ENCODE measurements at places on chromosomes 11 and 22. TPM values are rescaled to one million over a fixed set of nuclear protein-coding genes. Genes with fewer than 3 reads are reported as not detected.

GRCh38 chr11:96012086-96012824, 88.3 kb upstream of the MTMR2 start:
- DNase-seq, result peak; percentile 99

DNA sequence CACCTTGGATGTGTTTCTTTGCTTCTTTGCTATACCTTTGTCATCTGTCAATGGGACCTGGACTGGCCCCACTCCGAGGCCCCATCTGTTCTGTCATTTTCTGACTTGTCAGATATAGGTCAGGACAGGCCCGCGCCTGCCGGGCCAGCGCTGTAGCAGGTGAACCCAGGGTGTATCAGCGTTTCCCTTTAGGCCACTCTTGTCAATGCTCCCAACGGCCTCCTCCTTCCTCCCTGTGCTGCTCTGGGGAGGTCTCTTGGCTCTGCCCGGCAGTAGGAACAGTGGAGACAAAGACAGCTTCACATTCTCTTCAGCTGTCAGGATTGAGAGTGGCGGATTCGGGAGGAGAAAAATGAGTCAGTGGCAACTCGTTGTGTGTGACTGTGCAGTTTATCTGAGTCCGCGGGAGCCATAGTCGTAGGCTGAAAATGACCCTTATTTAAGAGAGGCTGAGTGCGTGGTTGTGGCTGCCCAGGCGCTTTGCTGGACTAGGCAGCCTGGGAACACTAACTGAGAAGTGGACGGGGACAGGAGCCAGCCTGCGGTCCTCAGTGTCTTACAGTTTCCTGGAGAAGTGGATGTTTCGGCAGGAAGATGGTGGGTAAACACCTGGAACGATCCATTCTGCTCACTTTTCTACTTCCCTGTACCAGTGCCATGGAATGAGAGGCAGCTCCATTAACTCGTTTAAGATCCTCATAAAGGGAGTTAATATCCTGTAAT, 102.3 kb downstream of the PRR5L start:
- DNase-seq, result no peak

GTSE1 gene
- total RNA-seq, result 35.8 TPM

GRCh38 chr11:60936467-60937143, 12.3 kb downstream of the TMEM132A start:
- no peak for DNase-seq

DNA sequence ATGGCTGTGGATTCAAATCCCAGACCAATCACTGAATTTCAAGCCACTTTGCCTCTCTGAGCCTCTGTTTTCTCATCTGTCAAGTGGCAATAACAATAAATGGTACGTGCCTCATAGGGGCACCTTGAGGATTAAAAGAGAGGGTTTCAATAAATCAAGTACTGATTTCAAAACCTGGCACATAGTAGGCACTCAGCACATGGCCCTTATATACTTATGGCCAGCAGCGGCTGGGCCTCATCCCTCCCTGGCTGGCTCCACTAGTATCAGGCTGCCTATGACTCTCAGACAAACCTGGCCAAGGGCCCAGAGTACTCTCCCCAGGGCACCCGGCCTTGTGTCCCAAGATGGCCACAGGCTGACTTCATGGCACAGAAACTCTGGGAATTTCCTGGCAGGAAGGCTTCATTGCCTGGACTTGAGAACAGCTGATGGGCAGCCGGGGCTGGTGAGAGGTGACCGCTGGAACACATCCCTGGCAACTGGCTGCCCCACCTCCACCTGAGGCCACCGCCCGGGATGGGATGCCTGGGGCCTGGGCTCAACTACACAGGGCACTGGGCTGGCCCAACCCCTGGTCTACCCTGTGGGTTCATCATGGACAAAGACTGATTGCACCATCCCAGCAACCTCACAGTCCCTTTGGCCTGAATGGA, 3.4 kb downstream of the FADS3 start:
- peak; percentile 91 for DNase-seq

DNA sequence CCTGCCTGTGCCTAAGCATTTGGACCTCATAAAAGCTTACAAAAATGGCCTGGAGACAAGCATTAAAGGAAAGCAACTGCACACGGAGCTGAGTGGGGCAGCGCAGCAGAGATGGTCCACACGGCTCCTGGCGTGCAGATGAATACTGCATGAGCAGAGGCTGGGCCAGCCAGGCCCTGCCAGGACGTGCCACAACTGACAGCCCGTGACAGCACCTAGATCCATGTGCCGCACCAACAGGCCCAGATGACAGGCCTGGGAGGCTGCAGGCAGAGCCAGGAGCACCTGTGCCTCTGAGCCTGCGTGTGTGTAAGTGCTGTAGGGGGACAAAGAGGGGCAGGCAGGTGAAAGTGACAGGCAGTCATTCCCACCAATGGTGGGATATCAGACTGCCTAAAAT, 33.4 kb downstream of the MICAL3 start:
- DNase-seq, result no peak

DNA sequence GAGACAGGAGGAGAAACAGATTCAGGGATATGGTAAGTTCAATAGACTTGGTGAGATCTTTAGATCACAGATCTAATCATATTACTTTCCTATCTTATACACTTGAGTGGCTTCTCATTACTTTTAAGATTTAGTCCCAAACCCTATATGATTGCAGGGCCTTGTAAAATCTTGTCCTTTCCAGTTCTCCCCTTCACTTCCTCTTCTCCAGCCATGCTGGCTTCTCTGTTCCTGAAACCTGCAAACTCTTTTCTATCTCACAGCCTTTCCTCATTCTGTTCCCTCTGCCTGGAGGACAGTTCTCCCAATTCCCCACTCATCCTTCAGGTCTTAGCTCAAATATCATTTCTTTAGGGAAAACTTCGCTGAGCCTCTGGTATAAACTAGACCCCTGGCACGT, 65.9 kb upstream of the BIRC3 start:
- DNase-seq, result no peak

DNA sequence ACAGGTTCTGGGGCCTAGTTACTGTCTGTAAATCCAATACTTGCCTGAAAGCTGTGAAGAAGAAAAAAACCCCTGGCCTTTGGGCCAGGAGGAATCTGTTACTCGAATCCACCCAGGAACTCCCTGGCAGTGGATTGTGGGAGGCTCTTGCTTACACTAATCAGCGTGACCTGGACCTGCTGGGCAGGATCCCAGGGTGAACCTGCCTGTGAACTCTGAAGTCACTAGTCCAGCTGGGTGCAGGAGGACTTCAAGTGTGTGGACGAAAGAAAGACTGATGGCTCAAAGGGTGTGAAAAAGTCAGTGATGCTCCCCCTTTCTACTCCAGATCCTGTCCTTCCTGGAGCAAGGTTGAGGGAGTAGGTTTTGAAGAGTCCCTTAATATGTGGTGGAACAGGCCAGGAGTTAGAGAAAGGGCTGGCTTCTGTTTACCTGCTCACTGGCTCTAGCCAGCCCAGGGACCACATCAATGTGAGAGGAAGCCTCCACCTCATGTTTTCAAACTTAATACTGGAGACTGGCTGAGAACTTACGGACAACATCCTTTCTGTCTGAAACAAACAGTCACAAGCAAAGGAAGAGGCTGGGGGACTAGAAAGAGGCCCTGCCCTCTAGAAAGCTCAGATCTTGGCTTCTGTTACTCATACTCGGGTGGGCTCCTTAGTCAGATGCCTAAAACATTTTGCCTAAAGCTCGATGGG, 13.5 kb downstream of the PIK3IP1 start:
- DNase-seq, result no peak

DNA sequence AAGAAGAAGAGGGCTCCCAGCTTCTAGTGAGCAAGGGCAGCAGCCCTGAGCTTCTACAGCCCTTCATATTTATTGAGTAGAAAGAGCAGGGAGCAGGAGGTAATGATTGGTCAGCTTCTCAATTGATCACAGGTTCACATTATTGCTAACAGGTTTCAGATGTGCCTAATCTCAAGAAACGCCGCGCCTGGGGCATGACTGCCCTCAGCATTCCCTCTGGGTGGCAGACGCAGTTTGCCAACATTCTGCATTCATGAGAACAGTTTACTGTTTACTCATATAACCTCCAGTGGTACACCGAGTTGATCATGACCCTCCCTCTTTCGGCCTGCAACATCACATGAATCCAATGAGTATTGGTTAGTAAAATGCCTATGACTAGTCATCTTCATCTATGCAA, 4.7 kb upstream of the ZNF74 start:
- no peak for DNase-seq

DNA sequence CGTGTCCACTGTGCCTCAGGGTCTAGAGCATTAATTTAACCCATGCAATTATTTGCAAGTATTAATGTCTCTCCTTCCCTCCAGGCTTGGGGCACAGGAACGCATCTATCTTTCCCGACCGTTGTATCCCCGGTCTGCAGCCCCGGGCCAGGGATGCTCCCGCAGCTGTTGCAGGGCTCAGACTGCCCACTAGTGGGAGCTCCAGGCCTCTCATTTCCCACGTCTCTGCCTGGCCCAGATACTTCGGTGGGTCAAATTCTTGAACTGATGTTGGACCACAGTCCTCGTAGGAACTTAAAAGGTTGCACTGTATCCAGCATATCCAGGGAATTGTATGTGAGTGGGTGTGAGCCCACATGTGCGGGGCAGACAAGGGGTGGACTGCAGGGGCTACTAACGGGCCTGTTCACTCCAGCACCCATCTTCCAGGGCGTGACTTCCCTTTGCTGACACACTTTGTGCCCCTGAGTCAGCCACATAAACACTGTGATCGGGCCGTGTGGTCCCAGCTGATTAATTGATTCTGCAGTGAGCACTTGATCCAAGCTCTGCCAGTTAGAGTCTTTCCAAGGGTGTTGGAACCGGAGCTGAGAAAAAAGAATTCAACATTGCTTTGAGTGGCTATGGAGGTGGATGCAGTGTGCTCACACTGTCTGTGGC, 451.3 kb downstream of the TBC1D22A start:
- no peak for DNase-seq

DNA sequence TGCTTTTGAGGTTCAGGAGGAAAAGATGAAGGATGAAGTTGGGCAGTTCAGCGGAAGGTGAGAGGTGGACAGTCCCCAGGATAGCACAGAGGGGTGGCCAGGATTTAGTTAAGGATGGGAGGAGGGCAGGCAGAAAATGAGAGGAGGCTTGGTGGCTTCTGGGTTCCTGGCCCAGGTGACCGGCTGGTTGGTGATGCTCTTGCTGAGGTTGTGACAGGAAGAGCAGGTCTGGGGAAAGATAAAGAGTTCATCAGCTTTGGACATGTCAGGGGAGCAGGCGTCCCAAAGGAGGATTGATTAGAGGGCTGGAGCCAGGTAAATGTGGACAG, 27.6 kb upstream of the P2RY2 start:
- DNase-seq, result no peak

- no peak for DNase-seq
Measured at GRCh38 chr11:63945477-63946163, 6.8 kb downstream of the NAA40 start.

DNA sequence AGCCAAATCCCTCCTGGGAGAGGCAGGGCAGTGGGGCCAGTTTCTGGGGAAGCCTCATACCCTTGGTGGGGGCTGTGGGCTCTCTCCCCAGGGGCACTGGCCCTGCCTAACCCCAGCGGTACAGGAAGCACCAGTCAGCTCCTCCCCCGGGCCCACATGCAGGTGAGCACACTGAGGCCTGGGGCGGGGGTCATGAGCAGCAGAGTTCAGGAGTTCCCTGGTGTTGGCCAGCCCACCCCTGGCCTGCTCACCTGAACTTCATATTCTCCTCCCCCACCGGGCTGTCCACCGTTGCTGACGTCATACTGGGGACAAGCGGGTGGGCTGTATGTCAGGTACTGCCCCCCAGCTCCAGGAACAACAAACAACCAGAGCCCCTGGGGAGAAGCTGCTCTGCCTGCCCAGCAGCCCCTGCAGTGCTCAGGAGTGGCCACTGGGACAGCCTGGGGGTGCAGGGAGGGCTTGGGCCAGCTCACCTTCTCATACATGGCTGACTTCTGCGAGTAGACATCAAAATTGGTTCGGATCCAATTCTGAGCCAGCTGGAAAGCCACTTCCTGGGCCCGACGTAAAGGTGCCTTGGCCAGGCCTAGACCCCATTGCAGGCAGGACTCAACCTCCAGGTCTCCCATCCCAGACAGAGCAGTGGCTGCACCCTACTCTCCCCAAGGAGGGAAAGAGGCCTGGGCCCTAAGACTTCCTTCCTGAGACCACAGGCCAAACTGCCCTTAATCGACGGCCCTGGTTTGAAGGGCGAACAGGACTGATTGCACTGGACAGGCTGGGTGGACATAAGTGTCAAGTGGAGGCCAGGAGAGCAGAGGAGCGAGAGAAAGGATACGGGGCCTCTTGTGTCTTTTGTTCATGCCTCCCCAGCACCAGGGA, 20.8 kb downstream of the TREH start:
- no peak for DNase-seq

POTEH gene
- not detected for total RNA-seq

- no peak for DNase-seq
Measured at GRCh38 chr11:1129143-1129610, 28.6 kb upstream of the MUC5AC start.

GRCh38 chr11:22890227-22890626, 30.0 kb upstream of the CCDC179 start:
- DNase-seq, result no peak

GSTT2B gene
- 2.1 TPM for total RNA-seq

DNA sequence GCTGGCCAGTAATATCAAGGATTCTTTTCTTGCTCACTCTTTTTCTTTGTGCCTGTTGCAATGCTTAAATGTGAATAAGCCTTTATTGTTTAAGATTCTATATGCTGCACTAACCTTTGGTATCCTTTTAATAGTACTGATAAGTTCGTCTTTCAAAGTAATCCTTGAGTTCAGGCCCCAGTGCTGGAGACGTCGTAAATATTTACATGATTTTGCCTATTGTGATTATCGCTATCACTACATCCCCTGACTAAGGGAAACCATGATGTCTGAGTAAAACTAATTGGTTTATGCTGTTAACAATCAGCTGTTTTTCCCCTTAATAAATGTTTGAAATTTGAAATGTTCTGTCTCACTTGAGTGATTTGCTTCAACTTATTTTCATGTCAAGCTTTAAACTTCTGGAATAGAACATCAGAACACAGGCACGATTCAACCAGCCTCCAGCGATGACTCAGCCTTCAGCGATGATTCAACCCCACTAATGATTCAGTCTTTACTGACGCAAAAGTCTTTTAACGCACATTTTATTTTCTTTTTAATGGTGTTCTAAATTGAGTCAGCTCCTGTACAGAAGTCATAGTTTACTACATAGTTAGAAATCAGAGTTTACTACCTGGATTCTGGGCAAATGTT, 3.9 kb downstream of the HTATIP2 start:
- DNase-seq, result peak; percentile 72

PPP6R2 gene
- 49.3 TPM for total RNA-seq

- no peak for DNase-seq
Measured at GRCh38 chr11:117792241-117792640, 4.8 kb downstream of the DSCAML1 start.

GRCh38 chr11:132444911-132445310, 1074.5 kb downstream of the NTM start:
- DNase-seq, result no peak

- no peak for DNase-seq
Measured at GRCh38 chr22:42010778-42011177, 12.2 kb downstream of the WBP2NL start.

UBE2L3 gene
- 102 TPM for total RNA-seq

- no peak for DNase-seq
Measured at GRCh38 chr11:44338698-44339529, 29.0 kb upstream of the ALX4 start.

SLC17A6 gene
- not detected for total RNA-seq

GRCh38 chr11:16088774-16089173, 267.6 kb downstream of the SOX6 start:
- no peak for DNase-seq

All from epithelial cell of proximal tubule (primary cell).